ENCODE measurements at places on chromosomes 3 and 15. TPM values are rescaled to one million over a fixed set of nuclear protein-coding genes. Genes with fewer than 3 reads are reported as not detected.

DNA sequence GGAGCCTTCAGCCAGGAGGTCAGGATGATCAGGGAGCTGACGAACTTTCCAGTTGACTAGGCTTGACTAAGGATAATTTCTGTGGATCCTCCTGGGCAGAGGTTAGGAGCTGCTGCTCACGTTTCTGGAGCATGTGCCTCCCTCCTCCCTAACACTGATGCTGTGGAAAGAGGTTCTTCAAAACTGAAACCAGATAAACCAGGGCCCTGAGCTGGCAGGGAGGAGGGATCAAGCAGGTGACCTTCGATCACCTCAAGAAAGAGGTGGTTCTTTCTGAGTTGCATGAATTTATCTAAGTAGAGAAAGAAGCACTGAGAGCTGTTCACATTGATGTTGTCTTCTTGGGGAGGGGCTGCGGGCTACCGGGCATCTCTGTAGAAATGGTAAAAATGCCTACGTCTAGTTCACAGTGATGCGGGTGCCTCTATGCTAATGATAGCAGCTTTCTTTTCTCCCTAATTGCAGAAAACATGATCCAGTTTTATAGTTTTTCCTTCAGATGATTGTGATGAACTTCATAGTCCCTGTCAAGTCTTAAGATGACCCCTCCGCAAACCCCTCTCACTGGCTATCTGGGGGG, 332.7 kb upstream of the LRRFIP2 start:
- no peaks in the 10 kb centered on the region for H3K27me3 ChIP-seq
- H3K27ac ChIP-seq = no peak overlapping the region
- peaks cover 21% of the 10 kb centered on the region for H3K4me1 ChIP-seq

GRCh38 chr3:42691816-42692666, 6.7 kb downstream of the KLHL40 start:
- DNase-seq = no peak
- no peaks in the 10 kb centered on the region for H3K4me1 ChIP-seq
- no peaks in the 10 kb centered on the region for H3K36me3 ChIP-seq
- H3K4me3 ChIP-seq = no peak overlapping the region

The PLA2G4D gene
- total RNA-seq = 0.15 TPM

DNA sequence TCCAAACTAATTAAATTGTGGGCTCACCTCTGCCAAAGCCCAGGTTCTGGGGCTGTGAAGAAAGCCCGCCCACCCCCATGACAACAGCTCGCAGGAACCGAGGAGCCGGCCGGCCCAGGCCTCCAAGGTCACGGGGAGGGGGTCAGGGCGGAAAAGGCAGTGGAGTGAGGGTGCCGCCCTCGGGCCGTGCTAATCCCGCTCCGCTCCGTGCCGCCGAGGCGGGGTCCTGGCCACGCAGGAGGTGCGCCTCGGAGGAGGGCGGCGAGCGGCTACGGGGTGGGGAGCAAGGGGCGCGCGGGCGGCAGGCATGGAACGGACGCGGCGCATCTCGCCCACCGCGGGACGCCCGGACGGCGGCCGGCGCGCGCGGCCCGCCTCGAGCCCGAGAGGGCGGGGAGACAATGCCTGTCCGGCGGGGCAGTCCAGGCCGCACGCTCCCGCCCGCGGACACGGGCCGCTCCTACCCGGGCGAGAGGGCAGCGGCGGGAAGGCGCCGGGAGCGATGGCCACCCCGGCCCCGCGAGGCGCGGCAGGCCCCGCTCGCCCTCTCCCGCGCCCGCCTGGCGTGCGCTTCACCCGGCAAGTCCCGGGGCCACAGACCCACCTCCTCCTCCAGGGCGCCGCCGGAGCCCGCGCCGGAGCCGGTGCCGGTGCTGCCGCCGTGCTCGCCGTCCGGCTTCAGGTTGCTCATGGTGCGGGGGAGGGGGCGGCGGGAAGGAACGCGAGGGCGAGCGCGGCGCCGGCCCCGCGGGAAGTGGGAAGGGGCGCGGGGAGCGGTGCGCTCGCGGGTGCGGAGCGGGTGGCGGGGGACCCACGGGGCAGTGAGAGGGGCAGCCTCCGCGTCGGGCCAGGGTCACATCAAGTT, 528 bp downstream of the RBPMS2 start:
- H3K27me3 ChIP-seq = peaks cover 55% of the 10 kb centered on the region
- H3K4me1 ChIP-seq = peaks cover 7% of the 10 kb centered on the region
- peak overlapping the region; percentile 33 for H3K27ac ChIP-seq
- peak overlapping the region; percentile 51 for H3K4me3 ChIP-seq
- DNase-seq = peak; percentile 21

GRCh38 chr3:3806856-3807255, 7.6 kb downstream of the LRRN1 start:
- H3K4me3 ChIP-seq = no peak overlapping the region
- DNase-seq = no peak
- no peak overlapping the region for H3K27ac ChIP-seq

GRCh38 chr3:128226186-128226725, 73.0 kb downstream of the EEFSEC start:
- no peaks in the 10 kb centered on the region for H3K27me3 ChIP-seq
- no peaks in the 10 kb centered on the region for H3K36me3 ChIP-seq
- DNase-seq = no peak
- no peak overlapping the region for H3K4me3 ChIP-seq

DNA sequence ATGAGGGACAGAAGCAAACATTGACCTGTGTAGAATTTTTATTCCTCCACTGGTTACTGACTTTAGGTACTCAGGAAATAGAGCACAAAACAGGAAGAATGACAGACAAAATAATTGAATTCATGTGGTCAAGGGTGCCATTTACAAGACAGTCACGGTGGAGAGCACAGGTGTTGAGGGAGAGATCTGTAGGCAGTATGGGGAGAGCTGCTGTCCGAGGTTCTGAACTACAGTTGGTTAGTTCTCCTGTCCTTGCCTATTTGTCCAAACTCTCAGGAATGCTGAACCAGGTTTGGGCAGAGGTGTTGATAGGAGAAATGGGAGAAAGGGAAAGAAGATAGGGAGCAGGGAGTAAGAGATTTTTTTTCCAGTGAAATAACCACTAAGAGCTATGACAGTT, 178.5 kb upstream of the ZBTB20 start:
- no peaks in the 10 kb centered on the region for H3K4me1 ChIP-seq
- no peaks in the 10 kb centered on the region for H3K36me3 ChIP-seq
- H3K4me3 ChIP-seq = no peak overlapping the region
- H3K27ac ChIP-seq = no peak overlapping the region
- no peaks in the 10 kb centered on the region for H3K27me3 ChIP-seq

GRCh38 chr3:56886314-56886713, 84.6 kb upstream of the ARHGEF3 start:
- no peaks in the 10 kb centered on the region for H3K36me3 ChIP-seq
- no peak for DNase-seq
- no peak overlapping the region for H3K4me3 ChIP-seq
- no peaks in the 10 kb centered on the region for H3K27me3 ChIP-seq
- H3K27ac ChIP-seq = no peak overlapping the region

- H3K27ac ChIP-seq = peak overlapping the region; percentile 87
- peaks cover 24% of the 10 kb centered on the region for H3K36me3 ChIP-seq
- H3K4me3 ChIP-seq = peak overlapping the region; percentile 94
- DNase-seq = no peak
- peaks cover 39% of the 10 kb centered on the region for H3K4me1 ChIP-seq
- H3K27me3 ChIP-seq = no peaks in the 10 kb centered on the region
These were observed 767 bp downstream of the GLT8D1 start for GRCh38 chr3:52704611-52705437.

- H3K36me3 ChIP-seq = peaks cover 64% of the 10 kb centered on the region
- H3K27ac ChIP-seq = no peak overlapping the region
- no peak for DNase-seq
- no peaks in the 10 kb centered on the region for H3K27me3 ChIP-seq
- no peak overlapping the region for H3K4me3 ChIP-seq
These were observed 77.4 kb downstream of the VPS8 start for GRCh38 chr3:184889312-184889904.

DNA sequence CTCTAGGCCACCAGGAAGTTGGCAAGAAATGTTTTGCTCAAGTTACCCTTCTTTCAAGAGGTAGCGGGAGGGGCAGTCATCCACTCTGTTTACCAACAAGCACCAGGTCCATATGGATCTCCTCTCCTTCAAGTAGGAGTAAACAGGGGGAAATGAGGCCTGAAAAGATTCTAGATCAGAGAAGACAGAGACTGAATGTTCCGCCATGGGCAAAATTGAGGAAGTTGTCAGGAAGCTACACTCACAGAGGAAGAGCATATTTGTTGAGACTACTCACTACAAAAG, 81.6 kb downstream of the KLF15 start:
- H3K4me1 ChIP-seq = peaks cover 7% of the 10 kb centered on the region
- peak overlapping the region; percentile 40 for H3K27ac ChIP-seq
- H3K36me3 ChIP-seq = no peaks in the 10 kb centered on the region
- H3K27me3 ChIP-seq = peaks cover 4% of the 10 kb centered on the region
- DNase-seq = no peak
- no peak overlapping the region for H3K4me3 ChIP-seq

DNA sequence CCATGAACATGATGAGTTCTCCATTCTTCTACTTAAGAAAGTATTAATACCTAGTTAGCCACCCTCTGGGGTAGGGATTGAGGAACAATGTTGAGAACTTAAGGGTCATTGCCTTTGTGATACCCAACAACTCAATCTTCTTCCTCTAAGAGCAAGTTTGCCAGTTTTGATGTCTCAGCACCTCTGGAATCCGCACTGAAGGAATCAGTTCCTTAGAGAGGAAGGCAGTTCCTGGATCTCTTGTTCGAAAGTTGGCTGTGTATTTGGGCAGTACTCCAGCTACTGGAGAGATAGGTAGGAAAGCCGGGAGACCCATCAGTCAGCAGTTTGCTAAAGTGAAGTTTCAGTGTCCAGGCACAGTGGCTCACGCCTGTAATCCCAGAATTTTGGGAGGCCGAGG, 35.6 kb upstream of the MTHFS start:
- no peak overlapping the region for H3K27ac ChIP-seq
- H3K4me3 ChIP-seq = no peak overlapping the region
- DNase-seq = no peak
- no peaks in the 10 kb centered on the region for H3K36me3 ChIP-seq
- H3K27me3 ChIP-seq = peaks cover 6% of the 10 kb centered on the region

The ITIH1 gene
- total RNA-seq = 0.18 TPM

The PP2D1 gene
- not detected for total RNA-seq

DNA sequence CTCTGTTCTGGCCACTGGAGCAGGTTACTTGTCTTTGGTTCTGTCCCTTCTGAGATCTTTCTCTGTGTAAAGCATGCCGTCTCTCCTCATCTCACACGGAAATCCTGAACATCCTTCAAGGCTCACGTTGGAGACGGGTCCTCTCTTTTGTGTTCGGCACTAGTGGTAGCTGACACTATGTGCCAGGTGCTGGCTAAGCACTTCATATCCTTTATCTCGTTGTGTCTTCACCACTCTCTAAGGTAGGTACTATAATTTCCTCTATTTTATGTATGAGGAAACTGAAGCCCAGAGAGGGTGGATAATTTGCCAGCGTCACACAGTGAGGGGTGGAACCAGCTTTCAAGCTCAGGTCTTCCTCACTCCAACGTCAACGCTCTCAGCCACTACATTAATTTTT, 1.2 kb downstream of the IFT122 start:
- H3K4me3 ChIP-seq = peak overlapping the region; percentile 77
- no peaks in the 10 kb centered on the region for H3K27me3 ChIP-seq
- peak overlapping the region; percentile 97 for H3K27ac ChIP-seq
- H3K4me1 ChIP-seq = peaks cover 22% of the 10 kb centered on the region
- DNase-seq = no peak

DNA sequence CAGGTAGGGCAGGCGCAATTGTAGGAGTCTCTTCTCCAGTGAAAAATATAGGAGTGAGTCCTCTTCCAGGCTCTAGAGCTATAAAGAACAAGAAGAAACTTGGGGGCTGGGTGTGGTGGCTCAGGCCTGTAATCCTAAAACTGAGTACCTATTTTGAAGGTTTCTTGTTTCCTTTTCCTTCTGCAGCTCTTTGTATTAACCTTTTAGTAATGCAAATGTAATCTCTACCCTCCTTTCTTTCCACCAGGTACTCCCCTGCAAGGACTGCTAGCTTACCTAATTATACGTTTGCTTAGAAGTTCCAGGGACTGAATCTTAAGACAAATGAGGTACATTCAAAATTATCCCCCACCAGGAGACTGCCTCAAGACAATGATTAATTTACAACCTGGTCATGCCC, 75.9 kb downstream of the CD47 start:
- no peaks in the 10 kb centered on the region for H3K36me3 ChIP-seq
- H3K27me3 ChIP-seq = peaks cover 12% of the 10 kb centered on the region

DNA sequence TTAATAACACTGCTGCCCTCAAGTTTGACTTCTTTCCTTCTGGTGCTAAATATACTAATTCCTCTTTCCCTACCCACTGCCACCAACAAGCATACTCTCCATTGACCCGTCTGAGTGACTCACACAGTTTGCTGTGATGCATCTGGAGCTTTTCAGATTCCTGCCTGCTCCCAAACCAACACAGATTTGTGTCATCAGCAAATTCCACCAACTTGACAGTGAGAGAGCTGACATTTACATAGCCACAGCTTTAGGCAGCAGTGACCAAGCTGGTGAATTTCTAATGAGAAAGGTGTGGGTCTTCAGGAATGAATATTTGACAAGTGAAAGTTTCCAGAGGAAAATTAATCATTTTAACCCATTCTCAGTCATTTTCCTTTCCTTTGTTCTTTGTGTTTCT, 96.5 kb upstream of the PRICKLE2 start:
- DNase-seq = no peak
- peaks cover 6% of the 10 kb centered on the region for H3K4me1 ChIP-seq
- H3K36me3 ChIP-seq = no peaks in the 10 kb centered on the region
- peak overlapping the region; percentile 13 for H3K27ac ChIP-seq
- no peaks in the 10 kb centered on the region for H3K27me3 ChIP-seq
- no peak overlapping the region for H3K4me3 ChIP-seq

DNA sequence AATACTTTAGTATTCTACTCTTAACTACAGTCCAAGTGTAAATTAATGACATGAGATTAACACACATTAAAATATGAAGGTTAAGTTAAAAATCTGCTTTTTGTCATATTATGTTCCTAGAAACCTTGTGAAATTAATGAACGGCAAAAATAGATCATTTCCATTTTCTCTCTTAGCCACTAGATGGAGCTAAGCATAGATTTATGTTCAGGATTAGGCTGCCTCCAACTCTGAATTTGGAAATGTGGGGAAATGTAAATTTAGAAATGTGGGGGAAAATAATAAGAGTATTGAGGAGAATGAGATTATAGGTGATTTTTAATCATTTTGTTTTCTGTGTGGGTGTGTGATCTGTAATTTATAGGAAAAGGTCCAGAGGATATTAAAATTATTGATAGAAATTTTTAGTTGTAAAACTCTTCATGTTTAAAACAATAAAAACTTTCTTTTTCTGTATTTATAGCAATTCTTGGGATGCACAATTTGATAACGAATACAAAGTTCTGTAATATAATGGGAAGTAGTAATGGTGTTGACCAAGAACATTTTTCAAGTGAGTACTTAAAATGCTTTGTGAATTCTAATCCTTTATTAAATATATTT, 59.2 kb downstream of the TMOD3 start:
- no peak overlapping the region for H3K27ac ChIP-seq
- H3K4me3 ChIP-seq = no peak overlapping the region
- DNase-seq = no peak
- H3K27me3 ChIP-seq = no peaks in the 10 kb centered on the region
- no peaks in the 10 kb centered on the region for H3K36me3 ChIP-seq

The STOML1 gene
- 29.3 TPM for total RNA-seq

The CNTN3 gene
- total RNA-seq = 2.0 TPM

GRCh38 chr3:184688251-184688881, 23.5 kb downstream of the MAGEF1 start:
- H3K27ac ChIP-seq = no peak overlapping the region
- H3K27me3 ChIP-seq = no peaks in the 10 kb centered on the region
- H3K4me3 ChIP-seq = no peak overlapping the region
- DNase-seq = no peak
- H3K36me3 ChIP-seq = no peaks in the 10 kb centered on the region

Measured in left lung (tissue), 14 donors.